Amniotic epithelial cell (primary cell): ENCODE measurements at places on chromosomes 7 and 10.

DNA sequence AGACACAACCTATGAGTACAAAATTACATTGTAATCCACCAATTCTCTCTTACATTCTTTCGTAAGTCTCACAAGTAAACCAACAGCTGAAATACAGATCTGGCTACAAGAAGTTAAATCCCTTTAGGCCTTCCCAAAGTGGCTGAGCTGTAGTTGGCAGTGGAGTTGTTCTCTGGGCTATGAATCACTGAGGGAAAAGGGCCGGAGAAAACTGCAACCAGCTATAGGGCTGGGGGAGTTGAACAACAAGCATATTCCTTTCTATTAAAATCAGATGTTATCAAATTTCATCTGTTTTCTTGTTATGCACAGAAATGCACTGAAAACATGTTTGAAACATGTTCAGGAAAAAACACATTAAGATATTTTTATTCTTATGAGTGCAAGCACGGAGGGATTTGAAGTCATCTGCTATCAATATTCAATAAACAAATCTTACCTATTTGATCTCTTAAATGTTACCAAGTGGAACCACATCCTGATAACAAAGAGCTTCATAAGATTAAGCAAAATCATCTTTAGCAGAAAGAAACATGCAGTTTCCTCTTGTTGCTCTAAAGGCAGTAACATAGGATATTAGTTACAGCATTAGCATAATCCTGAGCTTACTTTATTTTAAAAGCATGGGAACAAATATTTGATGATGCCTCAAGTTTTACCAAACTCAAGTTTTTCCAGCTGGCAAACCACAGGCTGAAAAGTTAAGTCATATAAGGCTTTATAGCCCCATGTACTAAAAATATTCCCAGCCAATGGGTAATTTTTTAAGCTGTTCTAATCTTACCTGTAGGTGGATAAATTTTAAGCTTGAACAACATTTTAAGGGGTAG lies 212.7 kb downstream of the TAX1BP1 start:
- DNase-seq: peak; percentile 57

GRCh38 chr10:66827353-66827752 lies 98.5 kb upstream of the LRRTM3 start:
- DNase-seq: peak; percentile 75

DNA sequence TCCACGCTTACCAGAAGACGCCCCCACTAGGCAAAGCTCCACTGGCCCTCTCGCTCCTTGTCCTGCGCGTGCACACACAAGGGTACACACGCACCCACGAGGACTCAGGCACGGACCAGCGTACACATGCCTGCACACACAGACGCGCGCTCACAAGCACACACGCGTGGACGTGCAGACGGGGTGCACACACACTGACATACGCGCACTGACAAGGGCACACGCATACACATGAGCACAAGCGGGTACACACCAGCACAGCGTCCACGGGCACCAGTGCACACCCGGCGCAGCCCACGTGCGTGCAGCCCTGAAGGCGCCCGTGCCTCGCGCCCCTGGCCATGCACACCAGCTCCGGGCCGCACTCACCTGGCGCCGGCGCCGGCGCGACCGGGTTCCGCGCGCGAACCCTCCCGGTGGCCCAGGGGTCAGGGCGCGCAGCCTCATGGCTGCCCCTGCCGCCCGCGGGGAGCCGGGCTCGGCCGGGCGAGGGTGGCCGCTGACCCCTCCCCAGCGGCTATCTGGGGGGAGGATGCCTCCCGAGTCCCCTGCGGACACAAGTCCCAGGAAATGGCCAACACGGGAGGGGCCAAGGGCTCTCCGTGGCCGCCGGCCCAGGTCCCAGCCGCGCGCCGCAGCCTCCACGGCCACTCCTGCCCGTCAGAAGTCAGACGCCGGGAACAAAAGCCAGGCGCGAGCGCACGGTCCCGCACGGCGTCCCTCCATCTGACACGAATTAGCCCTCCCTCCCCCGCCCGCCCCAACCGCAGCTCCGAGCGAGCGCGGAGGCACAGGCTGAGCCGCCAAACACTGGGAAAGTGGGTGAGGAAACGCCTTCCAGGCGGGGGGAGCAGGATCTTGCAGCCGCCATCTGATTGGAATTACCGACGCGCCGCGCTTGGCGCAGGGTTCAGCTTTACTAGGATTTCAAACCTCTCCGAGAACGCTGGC lies 45.0 kb downstream of the TNS3 start:
- DNase-seq: peak; percentile 47

DNA sequence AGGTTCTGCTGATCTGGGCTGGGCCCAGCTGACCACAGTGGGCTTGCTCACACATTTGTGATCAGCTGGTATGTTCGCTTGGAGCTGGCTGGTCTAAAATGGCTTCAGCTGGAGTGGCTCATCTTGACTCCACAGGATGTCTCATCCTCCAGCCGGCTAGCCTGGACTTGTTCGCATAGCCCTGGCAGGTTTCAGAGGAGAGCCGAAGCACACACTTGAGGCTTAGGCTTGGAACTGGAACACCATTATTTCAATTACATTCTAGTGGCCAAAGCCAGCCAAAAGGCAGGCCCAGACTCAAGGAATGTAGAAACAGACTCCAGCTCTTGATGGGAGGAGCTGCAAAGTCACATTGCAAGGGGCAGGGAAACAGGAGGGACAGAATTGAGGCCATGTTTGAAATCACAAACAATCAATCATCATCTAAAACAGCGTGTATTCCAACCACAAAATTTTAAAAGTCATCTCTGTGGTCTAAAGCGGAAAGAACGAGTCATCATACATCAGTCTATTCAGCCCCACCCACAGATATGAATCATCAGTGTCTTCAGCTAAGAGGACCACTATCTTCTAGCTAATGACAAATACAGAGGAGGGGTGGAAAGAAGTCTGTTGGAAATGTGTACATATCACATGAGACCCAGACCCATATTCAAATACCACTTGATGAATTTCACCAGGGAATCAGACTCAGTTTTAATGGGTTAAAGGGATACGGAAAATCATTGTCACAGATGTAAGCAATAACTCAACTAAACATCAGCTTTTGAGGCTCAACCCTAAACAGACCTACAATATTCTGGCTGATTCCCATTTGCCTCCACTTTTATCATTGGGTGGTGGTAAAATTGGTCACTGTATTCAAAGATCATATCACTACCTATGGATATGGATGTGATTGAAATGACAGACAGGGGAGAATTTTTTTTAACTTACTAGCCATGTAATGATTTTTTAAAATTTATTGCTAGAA lies 139.0 kb upstream of the MKLN1 start:
- DNase-seq: peak; percentile 98

DNA sequence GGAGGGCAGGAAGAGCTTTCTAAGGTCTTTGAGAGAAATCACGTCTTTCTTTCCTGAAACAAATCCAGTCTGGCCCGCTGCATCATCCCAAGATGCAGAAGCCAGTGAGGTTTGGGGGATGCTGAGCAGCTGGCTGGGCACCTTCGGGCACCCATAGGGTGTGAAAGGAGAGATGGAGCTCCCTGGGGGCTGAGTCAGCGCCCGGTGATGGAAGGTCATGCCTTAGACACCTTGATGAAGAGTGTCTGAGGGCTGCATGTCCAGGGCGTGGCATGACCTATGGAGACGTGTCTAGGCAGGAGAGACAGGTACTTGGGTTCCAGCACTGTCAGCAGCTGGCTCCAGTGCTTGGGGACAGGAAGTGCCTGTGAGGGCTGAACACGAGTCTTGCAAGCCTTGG lies 88.3 kb downstream of the GOLGA7B start:
- no peak for DNase-seq

DNA sequence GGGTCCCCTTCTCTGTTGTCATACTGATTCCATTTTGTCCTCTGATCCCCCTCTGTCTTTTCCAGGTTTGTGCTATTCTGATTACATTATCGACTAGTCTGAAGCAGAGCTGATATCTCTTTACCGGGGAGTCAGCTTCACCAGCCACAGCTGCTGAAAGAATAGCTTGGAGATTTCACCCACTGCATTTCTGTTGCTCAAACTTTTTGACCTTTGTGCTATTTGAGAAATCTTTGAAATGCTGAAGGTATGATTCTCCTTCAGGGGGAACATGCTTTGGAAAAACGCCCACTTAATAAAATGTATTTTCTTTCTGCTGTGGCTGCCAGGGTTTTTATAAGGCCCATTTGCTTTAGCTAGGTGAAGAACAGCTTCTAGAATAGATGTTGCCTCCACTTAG lies 197.8 kb upstream of the TCF7L2 start:
- peak; percentile 61 for DNase-seq

DNA sequence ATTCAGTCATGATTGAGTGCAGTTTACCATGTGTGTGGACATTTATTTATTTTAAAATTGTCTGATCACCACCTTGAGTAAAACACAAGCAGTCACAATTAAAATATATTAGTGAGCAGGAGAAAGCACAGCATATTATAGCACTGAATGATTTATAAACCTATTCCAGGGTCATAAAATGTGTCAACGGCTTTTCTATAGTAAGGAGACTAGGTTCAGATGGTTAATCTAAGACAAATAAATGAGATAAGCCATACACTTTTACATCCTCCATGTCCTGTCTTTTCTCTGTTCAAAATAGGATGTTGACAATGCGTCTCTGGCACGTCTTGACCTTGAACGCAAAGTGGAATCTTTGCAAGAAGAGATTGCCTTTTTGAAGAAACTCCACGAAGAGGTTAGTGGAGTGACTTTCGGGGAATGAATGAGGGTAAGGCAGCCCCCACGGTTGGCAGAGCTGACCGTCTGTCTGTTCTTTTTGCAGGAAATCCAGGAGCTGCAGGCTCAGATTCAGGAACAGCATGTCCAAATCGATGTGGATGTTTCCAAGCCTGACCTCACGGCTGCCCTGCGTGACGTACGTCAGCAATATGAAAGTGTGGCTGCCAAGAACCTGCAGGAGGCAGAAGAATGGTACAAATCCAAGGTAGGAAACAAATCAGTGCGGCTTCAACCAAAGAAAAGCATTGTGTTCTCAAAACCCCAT lies 5.4 kb downstream of the VIM start:
- no peak for DNase-seq

- peak; percentile 43 for DNase-seq
Observed at GRCh38 chr10:124738441-124738840, 5.7 kb downstream of the FAM53B start.

- no peak for DNase-seq
Observed at GRCh38 chr10:79025199-79025832, 43.5 kb upstream of the ZMIZ1 start.

- DNase-seq: no peak
Observed at GRCh38 chr7:151345576-151346469, 4.2 kb downstream of the NUB1 start.

DNA sequence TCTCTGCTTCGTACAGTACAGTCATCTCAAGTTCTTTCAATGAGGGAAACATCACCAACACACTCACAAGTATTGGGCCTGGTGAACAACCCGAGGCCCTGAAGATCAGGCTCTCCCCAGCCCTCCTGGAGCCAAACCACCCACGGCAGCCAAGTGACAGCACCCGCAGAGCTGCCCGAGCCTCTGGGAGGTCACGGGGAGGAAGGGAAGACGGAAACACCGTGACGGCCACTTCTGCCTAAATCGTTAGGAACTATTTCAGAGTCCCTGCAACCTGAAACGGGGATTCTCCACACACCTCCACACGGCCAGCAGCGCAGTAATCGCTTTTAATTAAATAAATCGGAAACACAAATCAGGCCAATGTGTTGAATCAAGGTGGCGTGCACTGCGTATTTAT lies 222.6 kb downstream of the MAD1L1 start:
- no peak for DNase-seq

GRCh38 chr7:75716992-75717626 lies 21.6 kb downstream of the HIP1 start:
- DNase-seq: peak; percentile 83

DNA sequence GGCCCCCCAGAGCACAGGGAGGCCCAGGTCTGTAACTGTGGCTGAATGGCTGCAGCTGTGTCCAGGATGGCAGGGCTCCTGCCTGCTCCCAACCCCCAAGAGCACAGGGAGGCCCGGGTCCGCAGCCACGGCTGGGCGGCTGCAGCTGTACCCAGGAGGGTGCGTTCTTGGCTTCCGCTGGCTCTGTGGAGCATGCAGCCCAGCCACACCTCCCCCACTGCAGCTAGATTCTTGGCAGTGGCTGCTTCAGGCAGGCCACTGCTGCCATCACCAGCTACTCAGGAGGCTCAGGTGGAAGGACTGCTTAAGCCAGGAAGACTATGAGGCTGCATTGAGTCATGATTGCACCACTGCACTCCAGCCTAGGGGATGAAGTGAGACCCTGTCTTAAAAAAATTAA lies 27.9 kb downstream of the C7orf25 start:
- peak; percentile 64 for DNase-seq

- DNase-seq: peak; percentile 80
Observed at GRCh38 chr10:8138471-8138870, 84.0 kb downstream of the GATA3 start.

DNA sequence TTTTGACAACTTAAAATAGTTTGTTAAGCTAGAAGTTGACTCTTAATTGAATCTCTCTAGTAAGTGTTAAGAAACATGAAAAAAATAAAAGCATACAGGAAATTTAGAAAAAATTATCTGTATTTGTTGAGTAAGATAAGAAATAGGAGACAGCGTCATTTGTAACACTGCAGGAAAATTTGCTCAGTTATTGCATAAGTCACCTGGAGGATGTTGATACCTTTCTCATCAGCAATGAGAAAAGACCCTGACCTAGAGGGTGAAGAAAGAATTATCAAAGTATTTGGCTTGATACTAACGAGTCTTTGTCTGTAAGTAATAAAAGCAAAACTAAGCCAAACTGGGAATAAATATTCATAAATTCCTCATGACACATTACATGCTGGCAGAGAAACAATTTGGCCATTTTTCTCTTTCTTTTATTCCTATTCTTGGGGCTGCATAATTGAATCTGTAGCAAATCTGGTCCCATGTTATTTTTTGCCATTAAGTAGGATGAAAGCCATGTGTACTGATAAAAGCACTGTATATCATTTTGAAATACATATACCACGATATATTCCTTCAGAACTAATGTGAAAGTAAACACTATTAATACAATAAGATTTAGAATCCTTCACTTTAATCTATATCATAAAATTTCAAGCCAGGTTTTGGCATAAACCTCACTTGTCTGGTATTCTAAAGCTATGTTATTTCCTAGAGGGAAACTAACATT lies 362.8 kb downstream of the THSD7A start:
- DNase-seq: peak; percentile 11

GRCh38 chr10:128069351-128070051 lies 56.7 kb downstream of the MKI67 start:
- DNase-seq: peak; percentile 64

DNA sequence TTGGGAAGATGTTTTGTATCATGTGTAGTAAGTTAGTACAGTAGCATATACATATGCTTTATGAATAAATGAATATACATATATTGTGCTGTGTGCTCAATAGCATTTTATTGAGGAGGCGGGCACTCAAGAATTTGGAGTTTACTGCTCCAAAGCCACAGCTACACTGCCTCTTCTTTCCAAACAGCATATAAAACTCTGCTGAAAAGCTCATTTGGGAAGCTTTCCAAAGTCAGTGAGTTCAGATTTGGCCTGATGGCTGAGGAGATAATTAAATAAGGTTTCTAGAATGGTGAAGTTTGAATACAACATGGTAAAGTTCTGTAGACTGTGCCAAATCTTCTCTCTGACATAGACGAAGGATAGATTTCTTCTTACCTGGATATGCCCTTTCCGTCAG lies 29.8 kb downstream of the CDK1 start:
- no peak for DNase-seq
